ENCODE measurements at places on chromosomes 4 and X.

DNA sequence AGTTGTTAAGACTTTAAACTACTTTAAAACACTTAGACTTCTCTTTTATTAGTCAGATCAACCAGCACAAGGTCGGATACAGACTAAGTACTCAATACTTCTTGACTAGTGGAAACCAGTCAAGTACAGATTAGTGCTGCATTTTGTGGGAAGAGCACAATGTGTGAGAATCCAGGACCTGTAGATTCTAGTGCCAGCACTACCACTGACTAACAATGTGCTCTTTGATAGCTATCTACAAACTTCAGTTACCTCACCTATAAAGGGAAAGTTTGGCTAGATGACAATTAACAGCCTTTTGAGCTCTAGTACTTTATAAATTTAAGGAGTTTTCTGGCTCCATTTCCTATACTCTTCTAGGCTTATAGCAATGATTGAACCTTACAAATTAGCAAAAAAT lies 181.5 kb downstream of the SLC4A4 start:
- no peak for DNase-seq

GRCh38 chr4:110059556-110060191 lies 138.7 kb downstream of the ELOVL6 start:
- DNase-seq: no peak

GRCh38 chr4:122086338-122087065 lies 65.6 kb upstream of the BLTP1 start:
- DNase-seq: no peak

DNA sequence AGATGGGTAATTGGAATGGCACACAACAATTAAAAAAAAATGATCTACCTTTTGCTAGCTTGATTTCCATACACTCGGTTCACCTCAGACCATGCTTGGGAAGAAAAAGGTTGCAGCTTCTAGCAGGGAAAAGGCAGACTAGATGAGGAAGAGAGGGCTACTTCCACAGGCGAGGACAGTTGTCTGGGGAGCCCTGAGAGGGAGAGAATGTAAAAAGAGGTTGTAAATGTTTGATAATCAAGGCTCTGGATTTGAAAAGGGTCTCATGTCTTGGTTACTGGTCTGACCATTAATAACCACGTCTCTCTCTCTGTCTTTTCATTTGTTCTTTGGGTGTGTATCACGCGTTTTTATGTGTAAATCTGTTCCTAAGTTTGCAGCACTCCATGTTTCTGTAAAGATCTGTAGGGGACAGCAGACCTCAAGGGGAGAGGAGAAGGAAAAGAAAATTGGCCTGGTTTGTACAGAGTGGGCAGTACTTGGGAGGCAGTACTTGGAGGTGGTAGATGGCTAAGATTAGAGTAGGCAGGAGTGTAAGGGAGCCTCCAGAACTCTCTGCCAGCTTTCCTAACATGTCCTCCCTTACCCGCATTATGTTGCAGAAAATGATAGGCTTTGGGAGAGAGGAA lies 750 bp downstream of the ARMCX5 start:
- no peak for DNase-seq

- no peak for DNase-seq
These were observed 38.1 kb upstream of the GJB1 start for GRCh38 chrX:71184803-71185495.

- DNase-seq: no peak
These were observed 39.8 kb downstream of the XIAP start for GRCh38 chrX:123899701-123900100.

DNA sequence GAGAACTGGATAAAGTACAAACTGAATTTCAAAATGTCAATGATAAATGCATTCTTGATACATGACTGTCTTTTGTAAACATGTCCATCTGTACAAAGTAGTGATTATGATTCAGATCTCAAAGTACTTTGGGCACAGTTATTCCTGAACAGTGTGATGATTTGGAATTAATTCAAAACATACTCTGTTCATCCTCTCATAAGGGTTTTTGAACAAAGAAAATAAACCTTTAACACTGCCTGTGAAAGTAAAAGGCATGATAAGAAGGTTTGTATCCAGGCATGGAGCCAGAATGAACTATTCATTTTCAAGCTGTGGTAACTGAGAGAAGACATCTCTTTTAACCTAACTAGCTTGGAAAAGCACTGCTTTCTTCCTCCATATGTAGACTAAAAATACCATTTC lies 883 bp upstream of the KLHL4 start:
- DNase-seq: no peak

DNA sequence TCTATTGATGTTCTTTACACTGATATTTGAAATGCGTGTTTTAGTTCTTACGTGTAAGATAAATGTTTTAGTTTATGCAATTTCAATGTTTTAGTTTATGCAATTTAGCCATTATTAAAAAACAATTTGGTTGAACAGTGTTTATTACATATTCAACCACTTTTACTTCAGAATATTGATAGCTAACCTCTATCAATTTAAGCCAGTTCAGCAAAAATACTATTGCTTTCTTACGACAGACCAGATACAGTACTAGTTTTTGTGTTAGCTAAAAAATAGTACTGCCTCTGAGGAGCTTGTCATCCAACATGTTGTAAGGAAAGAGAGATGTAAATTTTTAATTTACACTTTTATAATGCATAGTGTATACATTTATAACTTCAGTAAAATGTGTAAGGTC lies 361.7 kb upstream of the FAT1 start:
- no peak for DNase-seq

Measured in caudate nucleus (tissue), 63 donors.